Stimulated activated CD4-positive, alpha-beta T cell treated with anti-CD3 and anti-CD28 coated beads, Interleukin-1b, Interleukin-23, amount 100 ng/mL, for 1 hour (primary cell): ENCODE measurements at places on chromosomes 1 and 21.
A peak's percentile ranks its signal among the peaks of the same experiment; 100 is the strongest.

DNA sequence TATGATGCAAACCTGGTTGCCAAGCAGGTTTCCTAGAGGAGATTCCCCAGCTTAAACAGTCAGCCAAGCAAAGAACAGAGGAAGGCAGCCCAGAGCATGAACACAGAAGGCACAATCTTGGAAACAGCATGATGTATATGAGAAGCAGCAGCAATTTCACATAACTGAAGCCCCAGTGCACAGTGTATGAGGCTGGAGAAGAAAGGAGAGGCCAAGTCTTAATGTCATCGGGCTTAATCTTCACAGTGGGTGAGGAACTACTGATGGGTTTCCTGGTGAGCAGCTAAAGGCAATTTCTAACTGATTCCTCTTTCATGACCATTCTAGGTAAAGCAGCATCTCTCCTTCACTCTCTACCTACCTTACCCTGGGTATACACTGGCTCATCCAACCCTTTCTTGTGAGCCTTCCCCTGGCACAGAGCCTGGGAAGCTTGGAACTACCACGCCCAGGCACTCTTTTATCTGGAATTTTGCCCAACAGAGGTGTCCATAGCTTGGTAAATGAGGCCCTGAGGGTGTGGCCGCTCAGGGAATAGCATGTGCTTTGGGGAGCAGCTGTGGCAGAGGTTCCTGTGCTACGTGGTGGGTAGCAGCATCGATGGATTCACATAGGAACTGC lies 22.0 kb downstream of the FYB2 start:
- no peak for DNase-seq

DNA sequence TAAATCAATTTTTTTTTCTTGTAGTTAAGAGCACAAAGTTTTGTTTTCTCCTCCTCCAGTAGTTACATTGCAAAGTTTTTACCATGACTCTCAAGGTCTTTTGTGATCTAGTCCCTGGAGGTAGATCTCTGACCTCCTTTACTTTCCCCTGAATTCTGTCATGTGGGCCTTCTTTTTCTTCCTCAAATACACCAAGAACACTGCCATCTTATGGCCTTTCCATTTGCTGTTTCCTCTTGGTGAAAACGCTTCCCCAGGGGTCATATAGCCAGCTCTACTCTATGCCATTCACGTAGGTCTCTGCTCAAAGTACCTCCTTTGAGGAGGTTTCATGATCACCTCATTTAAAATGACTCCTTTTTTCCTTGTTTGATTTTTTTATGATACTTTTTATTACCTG lies 2.7 kb downstream of the DDX20 start:
- no peak for DNase-seq

- no peak for DNase-seq
Observed at GRCh38 chr1:54408147-54409066, 2.2 kb upstream of the SSBP3 start.

- no peak for DNase-seq
Observed at GRCh38 chr1:208475951-208476845, 232.0 kb upstream of the PLXNA2 start.

GRCh38 chr21:42818328-42818749 lies 61.0 kb downstream of the WDR4 start:
- peak; percentile 42 for DNase-seq

- DNase-seq = no peak
Observed at GRCh38 chr21:29928537-29928936, 11.3 kb downstream of the GRIK1 start.

- no peak for DNase-seq
Observed at GRCh38 chr1:221719278-221719597, 22.7 kb downstream of the DUSP10 start.

- no peak for DNase-seq
Observed at GRCh38 chr1:232346844-232347243, 283.1 kb downstream of the SIPA1L2 start.

DNA sequence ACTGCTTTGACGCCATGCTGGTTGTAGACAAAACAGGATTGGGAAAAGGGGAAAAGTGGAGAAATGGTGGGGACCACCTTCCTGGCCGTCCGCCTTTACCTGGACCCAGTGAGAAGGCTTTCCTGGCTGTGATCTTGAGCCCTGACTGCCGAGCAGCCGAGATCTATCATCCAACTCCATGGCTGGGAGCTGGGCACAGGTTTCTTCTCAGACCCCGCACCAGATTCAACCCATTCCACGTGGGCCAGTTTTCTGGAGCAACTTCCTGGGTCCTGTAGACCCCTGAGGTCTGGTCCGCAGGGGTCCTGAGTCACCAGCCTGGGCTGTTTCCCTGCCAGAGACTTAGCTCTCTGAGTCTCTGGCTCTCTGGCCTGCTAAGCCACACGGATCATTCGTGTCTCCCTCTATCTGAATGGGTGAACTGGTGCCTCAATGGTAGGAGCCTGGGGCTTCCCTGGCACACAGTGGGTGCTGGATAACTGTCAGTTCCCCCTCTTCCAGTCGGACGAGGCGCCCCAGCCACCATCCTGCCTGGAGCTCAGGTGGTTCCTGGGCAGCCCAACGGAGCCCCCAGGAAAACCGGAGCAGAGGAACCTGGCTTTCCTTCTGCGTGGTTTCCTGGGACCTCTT lies 4.5 kb upstream of the NPHP4 start:
- no peak for DNase-seq

- DNase-seq = no peak
Observed at GRCh38 chr1:154847891-154848290, 22.2 kb downstream of the KCNN3 start.

DNA sequence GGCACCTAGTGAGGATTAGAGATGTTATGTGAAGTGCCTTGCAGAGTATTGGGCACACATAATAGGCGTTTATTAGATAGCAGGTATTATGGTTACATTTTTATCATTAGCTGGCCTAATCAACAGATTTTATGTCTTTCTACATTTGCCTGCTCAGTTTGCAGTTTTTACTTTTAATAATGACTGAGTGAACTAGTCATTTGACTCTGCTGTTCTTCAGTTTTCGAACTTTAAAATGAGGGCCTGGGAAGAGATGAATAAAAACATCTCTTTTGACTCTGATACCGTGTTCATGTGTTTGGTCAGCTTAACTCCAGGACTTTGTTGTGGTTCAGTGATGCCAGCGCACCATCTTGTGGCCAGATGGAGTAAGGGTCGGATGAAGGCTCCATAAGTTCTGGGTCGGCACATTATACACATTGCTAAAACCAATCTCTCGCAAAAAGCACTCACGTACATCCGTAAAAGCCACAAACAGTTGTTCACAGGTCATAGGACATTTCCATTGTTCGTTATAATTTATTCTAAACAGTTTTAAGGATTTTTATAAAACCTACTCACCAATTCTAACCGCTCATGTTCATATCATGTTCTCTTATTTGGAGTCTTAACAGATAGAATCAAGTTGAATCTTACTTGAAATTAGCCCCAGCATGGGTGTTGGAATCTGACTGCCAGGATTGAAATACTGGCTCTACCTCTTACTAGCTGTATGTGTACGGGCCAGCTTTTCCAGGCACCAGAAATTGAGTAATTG lies 78.4 kb upstream of the GPR88 start:
- peak; percentile 37 for DNase-seq

- DNase-seq = no peak
Observed at GRCh38 chr1:16903054-16903453, 7.3 kb downstream of the RNU1-2 start.

- DNase-seq = no peak
Observed at GRCh38 chr1:111746614-111746999, 7.4 kb upstream of the INKA2 start.

- no peak for DNase-seq
Observed at GRCh38 chr1:30518186-30518585, 205.2 kb downstream of the MATN1 start.

DNA sequence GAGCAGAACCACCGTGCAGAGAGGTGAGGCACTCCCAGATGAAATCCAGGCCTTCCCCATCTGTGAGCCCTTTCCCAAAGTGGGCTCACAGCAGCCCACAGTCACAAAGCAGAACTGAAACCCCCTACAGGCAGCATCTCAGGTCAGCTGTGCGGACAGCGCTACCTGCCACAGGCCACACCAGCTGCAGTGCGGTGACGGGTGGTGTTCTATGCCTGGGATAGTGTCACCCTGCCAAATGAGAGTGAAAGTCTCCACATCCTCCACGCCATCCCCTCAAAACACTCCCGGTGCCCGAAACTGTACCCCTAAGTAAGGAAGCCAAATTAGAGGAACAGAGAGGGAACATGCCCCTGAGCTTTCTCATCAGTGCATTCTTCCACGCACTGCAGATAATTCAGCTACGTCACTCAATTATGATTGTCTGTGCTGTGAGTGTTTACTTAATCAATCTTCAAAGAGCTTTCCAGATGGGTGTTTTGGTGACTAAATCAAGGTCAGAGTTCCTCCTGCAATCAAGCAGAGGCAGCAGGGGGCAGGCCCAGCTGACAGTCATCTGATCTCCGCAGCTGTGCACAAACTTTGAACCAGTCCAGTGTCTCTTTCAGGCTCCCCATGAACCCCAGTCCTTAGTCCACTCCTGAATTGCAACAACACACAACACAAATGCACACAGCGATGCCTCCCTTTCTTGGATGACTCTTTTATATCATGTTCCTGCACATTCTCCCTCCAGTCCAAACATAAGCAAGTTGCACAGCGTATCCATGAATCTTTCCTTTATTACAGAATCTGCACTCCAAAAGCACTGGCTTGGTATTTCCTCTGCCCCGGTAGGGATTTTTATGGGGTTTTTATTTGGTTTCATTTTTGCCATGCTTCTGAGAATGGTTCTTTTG lies 150.0 kb downstream of the TOMM20 start:
- peak; percentile 18 for DNase-seq

DNA sequence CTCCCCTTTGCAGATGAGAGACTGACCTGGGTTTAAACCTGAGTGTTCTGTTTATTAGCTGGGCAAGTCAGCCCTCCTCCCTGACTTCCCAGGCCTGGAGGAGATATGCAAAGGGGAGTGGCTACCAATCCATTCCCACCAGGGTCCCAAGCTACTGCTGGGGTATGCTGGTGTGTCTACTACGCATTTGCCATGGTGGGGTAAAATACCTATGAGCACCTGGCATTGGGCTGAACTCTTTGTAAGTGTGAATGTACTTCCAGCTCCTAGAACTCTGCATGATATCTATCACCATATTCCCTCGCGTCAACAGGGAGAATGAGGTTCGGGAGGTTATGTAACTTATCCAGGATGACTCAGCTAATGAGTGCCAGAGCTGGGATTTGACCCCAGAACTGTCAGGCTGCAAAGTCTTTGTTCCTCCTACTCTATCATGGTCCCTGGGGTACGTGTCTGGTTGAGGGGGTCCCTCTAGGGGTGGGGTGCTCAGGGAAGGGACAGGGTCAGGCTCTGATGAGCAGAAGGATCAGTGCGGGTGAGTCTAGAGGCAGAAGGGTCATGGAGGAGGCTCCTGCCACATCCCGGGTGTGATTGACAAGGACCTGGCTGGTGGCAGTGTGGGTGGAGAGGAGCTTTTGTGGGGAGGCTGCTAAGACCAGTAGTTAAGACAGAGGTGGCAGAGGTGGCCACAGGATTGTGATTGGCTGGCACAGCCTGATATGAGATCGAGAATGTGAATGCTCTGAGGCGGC lies 16.7 kb downstream of the AMPD2 start:
- no peak for DNase-seq

DNA sequence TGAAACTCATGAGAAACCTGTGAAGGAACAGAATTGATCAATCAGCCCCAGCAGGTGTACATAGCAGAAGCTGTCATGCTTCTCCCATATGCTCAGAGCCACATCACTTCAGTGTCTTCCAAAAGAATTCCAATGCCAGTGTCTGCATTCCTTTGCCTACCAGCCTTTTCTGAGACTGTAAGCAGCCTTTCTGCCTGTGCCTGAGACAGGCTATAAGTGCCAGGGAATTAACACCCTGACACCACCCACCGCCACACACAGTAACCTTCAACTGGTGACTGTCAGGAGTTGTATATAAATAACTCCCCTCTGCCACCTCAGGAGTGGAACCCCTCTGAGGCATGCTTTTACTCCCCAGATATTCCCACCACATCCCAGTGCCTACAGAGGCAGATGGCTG lies 38.1 kb upstream of the SLAMF9 start:
- no peak for DNase-seq

DNA sequence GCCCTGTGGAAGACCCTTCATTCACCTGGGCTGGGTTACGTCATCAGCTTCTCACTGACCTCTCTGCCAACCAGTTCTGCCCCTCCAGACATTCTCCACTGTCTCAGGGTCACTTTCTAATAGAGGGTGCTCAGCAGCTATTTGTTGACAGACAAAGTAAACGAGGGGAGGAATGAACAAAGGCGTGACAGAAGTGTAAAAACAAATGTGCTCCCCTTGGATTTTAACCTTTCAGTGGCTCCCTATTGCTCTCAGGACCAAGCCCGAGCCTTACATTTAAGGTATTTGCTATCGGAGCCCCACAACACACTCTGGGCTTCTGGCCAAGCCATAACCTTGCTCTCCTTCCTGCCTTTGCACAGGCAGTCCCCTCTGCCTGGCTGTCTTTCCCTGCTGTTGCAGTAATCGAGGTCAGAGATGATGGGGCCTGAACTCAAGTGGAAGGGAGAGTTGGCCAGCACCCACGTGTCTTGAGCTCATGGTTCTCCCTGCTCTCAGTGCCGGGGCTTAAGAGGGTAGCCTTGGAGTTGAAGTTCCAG lies 9.3 kb upstream of the MARCKSL1 start:
- no peak for DNase-seq

DNA sequence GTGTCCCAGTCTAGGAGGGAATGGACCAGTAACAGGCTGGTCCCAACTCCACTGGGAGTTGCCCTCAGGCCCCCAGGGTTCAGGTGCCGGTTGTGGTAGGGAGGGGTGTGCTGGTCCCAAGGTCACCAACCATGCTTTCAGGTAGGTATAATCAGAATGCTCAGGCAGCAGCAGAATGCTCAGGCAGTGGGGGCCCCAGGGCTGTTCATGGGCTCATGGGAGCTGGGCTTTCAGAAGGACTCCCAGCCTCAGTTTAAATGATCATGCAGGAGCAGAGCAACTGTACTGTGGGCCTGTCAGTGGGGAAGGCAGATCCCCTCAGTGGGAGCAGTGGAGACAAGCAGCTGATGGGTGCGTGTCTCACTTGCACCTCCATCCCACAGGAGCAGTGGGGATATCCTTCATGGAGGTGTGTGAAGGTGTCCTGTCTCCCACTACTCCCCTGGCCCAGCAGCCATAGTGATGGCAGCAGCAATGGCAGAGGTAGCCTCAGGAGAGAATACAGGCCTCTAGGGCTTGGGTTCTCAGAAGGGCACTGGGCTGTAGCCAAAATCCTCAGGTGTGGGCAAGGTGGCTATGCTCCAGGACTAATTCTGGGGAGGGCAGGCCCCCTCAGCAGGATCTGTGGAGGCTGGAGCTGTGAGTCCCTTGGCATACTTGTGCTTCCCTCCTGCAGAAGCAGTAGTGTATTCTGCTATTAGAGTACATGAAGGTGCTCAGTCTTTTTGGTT lies 917.3 kb upstream of the B3GALT2 start:
- no peak for DNase-seq

- no peak for DNase-seq
Observed at GRCh38 chr1:234690872-234691271, 80.9 kb upstream of the IRF2BP2 start.

- no peak for DNase-seq
Observed at GRCh38 chr1:241968611-241969010, 11.0 kb downstream of the BECN2 start.

DNA sequence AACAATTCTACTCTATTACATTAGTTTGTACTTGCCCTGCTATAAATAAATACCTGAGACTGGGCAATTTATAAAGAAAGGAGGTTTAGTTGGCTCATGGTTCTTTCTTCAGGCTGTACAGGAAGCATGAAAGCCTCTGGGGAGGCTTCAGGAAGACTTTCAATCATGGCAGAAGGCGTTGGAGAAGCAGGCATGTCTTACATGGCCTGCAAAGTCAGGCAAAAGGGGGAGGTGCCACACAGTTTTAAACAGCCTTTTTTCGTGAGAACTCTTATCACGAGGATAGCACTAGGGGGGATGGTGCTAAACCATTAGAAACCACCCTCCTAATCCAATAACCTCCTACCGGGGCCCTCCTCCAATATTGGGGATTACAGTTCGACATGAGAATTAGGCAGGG lies 102.9 kb downstream of the DYRK1A start:
- DNase-seq = no peak
